Effector memory CD4-positive, alpha-beta T cell (primary cell): ENCODE measurements at places on chromosomes 5 and 9.

GRCh38 chr5:147918101-147918685 is 11.9 kb upstream of the C5orf46 start:
- no peak overlapping the region for H3K27ac ChIP-seq
- H3K36me3 ChIP-seq, result no peaks in the 10 kb centered on the region
- DNase-seq, result no peak
- no peak overlapping the region for H3K4me3 ChIP-seq
- H3K27me3 ChIP-seq, result no peaks in the 10 kb centered on the region

DNA sequence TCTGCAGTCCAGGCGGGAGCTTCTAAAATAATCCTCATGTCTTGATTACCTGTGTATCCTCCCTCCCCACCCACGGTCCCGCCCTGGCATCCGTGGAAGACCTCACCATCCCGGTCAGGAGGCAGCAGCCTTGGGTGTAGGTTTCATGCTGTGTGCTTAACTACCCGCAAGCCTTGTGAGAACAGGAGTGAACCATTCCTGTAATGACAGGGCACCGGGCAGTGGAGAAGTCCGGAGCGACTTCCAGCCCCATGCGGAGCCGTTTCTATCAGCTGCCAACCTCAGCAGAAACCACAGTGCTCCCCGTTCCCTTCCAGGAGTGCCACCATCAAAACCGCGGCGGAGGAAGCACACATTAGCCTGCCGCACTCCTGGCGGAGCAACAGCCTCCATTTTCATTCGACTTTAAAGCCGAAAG is 123.5 kb upstream of the LMX1B start:
- peaks cover 6% of the 10 kb centered on the region for H3K4me1 ChIP-seq
- no peak for DNase-seq
- H3K27me3 ChIP-seq, result no peaks in the 10 kb centered on the region
- peak overlapping the region; percentile 36 for H3K4me3 ChIP-seq
- no peaks in the 10 kb centered on the region for H3K36me3 ChIP-seq

- no peak overlapping the region for H3K4me3 ChIP-seq
- H3K4me1 ChIP-seq, result peaks cover 4% of the 10 kb centered on the region
- no peak overlapping the region for H3K27ac ChIP-seq
- no peak for DNase-seq
- H3K27me3 ChIP-seq, result no peaks in the 10 kb centered on the region
These were observed 1081.6 kb upstream of the ACO1 start for GRCh38 chr9:31302620-31303418.

GRCh38 chr5:27474047-27474309 is 435.6 kb upstream of the CDH9 start:
- H3K4me3 ChIP-seq, result no peak overlapping the region
- no peaks in the 10 kb centered on the region for H3K36me3 ChIP-seq
- no peaks in the 10 kb centered on the region for H3K27me3 ChIP-seq
- no peak for DNase-seq

- no peak for DNase-seq
- H3K36me3 ChIP-seq, result no peaks in the 10 kb centered on the region
- H3K27ac ChIP-seq, result no peak overlapping the region
- H3K4me3 ChIP-seq, result no peak overlapping the region
- H3K4me1 ChIP-seq, result peaks cover 12% of the 10 kb centered on the region
These were observed 1.5 kb upstream of the SEMA5A start for GRCh38 chr5:9547122-9547947.

DNA sequence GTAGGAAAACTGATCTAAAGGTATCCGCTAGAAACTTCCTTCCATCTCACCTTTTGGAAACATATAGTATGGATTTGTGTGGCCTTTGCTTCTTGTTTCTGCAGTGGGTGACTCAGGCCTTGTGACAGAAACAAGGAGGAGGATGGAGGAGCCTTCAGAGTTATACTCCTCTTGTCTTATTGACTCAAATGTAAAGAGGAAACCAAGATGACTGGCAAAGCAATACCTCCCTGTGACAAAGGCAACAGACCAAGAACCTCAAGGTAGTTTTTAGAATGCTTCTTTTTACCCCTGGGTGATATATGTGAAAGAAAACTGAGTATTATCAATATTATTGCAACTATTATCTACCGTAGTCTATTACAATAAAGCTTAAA is 123.3 kb upstream of the SLIT3 start:
- no peaks in the 10 kb centered on the region for H3K36me3 ChIP-seq
- no peaks in the 10 kb centered on the region for H3K4me1 ChIP-seq
- no peak for DNase-seq

DNA sequence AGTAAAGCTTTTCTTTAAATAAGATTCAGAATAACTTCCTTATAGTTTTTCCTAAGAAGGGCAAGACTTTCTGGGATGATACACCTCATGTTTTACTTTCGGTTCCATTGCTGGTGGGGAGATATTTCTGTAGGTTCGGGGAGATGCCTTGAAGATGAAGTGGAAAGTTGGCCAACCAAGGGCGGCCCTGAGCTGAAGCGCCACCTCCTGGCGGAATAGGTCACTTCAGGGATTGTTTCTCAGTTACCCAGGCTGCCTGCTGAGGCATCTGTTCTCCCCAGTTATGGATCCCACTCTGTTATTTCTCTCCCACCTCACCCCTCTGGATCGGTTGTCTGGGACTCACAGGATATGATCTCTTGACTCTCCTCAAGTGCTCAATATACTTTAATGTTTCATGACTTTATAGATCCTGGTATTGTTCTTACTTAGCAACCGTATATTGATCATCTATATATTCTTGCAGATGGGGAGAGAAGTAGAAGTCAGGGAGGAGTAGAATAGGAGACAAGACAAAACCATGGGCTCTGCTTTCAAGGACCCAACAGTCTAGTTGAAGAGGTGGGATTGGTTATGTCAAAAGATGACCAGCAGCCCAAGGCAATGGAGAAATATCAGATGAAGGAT is 23.4 kb downstream of the MEGF10 start:
- H3K27me3 ChIP-seq, result no peaks in the 10 kb centered on the region
- H3K4me3 ChIP-seq, result no peak overlapping the region
- DNase-seq, result peak; percentile 40
- H3K27ac ChIP-seq, result no peak overlapping the region

- H3K36me3 ChIP-seq, result no peaks in the 10 kb centered on the region
- no peaks in the 10 kb centered on the region for H3K27me3 ChIP-seq
- H3K4me3 ChIP-seq, result no peak overlapping the region
- no peak for DNase-seq
- no peak overlapping the region for H3K27ac ChIP-seq
These were observed 748.7 kb downstream of the TLE4 start for GRCh38 chr9:80320480-80320879.

GRCh38 chr5:143124593-143124992 is 278.9 kb downstream of the NR3C1 start:
- no peaks in the 10 kb centered on the region for H3K4me1 ChIP-seq
- H3K36me3 ChIP-seq, result no peaks in the 10 kb centered on the region
- no peak overlapping the region for H3K4me3 ChIP-seq
- DNase-seq, result no peak
- H3K27ac ChIP-seq, result no peak overlapping the region
- H3K27me3 ChIP-seq, result no peaks in the 10 kb centered on the region

- no peaks in the 10 kb centered on the region for H3K36me3 ChIP-seq
- H3K27me3 ChIP-seq, result no peaks in the 10 kb centered on the region
- no peak overlapping the region for H3K27ac ChIP-seq
- DNase-seq, result no peak
These were observed 18.1 kb downstream of the TNC start for GRCh38 chr9:115099901-115100300.

- no peak overlapping the region for H3K4me3 ChIP-seq
- H3K27me3 ChIP-seq, result no peaks in the 10 kb centered on the region
- no peaks in the 10 kb centered on the region for H3K4me1 ChIP-seq
These were observed 122.5 kb upstream of the RFX3 start for GRCh38 chr9:3648266-3648665.

- no peaks in the 10 kb centered on the region for H3K27me3 ChIP-seq
- H3K27ac ChIP-seq, result peak overlapping the region; percentile 95
- H3K4me1 ChIP-seq, result peaks cover 6% of the 10 kb centered on the region
- DNase-seq, result no peak
- peaks cover 2% of the 10 kb centered on the region for H3K36me3 ChIP-seq
These were observed 548 bp downstream of the CEP120 start for GRCh38 chr5:123422433-123423277.

GRCh38 chr9:107751567-107752210 is 262.1 kb upstream of the KLF4 start:
- H3K4me3 ChIP-seq, result no peak overlapping the region
- no peak for DNase-seq
- H3K4me1 ChIP-seq, result no peaks in the 10 kb centered on the region
- no peak overlapping the region for H3K27ac ChIP-seq
- H3K36me3 ChIP-seq, result no peaks in the 10 kb centered on the region

DNA sequence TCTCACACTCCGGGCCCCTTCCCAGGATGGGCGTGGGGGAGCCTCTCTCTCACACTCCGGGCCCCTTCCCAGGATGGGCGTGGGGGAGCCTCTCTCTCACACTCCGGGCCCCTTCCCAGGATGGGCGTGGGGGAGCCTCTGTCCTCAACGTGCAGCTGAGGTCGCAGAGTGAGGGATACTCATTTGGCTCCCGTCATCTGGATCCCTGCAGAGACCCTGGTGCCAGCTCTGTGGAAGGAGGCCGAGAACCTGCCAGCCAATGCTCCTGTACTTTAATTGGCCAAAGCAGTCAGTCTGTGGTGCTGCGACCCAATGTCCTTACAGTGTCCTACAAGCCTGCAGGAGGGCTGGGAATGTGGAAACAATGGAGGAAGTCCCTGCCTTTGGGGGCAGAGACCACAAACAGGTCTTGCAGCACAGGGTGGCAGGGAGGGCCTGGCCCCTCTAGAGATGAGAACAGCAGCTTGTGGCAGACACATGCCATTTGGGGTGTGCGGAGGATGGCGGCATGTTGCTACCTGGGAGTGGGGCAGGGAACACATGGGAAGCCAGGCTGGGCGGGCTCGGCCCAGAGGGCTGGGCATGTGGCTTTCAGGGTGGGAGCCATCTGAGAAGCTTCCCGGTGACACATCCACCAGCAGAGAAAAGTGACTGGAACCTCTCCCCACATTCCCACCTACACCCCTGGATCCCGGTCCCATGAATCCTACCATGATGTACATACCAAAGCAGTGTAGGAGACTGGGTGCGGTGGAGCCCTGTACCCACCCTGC is 13.6 kb upstream of the MRNIP start:
- peaks cover 42% of the 10 kb centered on the region for H3K36me3 ChIP-seq
- H3K4me1 ChIP-seq, result no peaks in the 10 kb centered on the region
- H3K4me3 ChIP-seq, result no peak overlapping the region
- H3K27ac ChIP-seq, result no peak overlapping the region
- no peak for DNase-seq

DNA sequence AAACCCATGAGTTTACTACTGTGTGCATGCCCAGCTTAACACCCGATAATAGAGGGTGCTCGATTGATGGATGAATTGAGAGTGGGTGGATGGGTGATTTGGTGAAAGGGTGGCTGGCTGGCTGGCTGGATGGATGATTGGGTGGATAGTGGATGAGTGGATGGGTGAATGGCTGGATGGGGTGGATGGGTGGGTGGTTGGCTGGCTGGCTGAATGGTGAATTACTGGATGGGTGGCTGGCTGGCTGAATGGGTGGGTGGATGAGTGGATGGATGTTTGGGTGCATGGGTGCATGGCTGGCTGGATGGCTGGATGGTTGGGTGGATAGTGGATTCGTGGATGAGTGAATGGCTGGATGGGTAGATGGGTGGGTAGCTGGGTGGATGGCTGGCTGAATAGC is 201.1 kb downstream of the IRX1 start:
- H3K4me1 ChIP-seq, result no peaks in the 10 kb centered on the region
- H3K36me3 ChIP-seq, result no peaks in the 10 kb centered on the region
- DNase-seq, result no peak
- H3K4me3 ChIP-seq, result no peak overlapping the region
- H3K27ac ChIP-seq, result no peak overlapping the region

- peaks cover 16% of the 10 kb centered on the region for H3K36me3 ChIP-seq
- no peaks in the 10 kb centered on the region for H3K4me1 ChIP-seq
- DNase-seq, result no peak
- no peaks in the 10 kb centered on the region for H3K27me3 ChIP-seq
- H3K4me3 ChIP-seq, result no peak overlapping the region
- H3K27ac ChIP-seq, result no peak overlapping the region
These were observed 58.4 kb downstream of the TEX10 start for GRCh38 chr9:100294341-100294740.

DNA sequence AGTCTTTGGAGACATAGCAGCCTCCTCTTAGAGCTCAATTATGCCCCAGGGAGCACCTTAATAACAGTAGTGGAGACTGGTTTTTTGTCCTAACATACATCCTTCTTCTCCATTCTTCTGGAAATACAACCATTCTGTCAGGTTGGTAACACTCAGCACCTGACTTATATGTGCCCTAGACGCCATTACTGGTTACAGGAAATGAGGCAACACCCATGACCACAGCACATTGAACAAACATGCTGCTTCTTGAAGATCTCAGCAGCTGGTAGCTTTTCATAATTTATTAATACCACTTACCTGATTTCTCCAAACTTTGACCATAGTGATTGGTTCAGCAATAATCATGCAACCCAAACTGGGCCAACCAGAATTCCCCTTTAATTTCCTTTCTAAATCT is 25.1 kb upstream of the TRPM3 start:
- no peaks in the 10 kb centered on the region for H3K36me3 ChIP-seq
- H3K27me3 ChIP-seq, result no peaks in the 10 kb centered on the region
- H3K27ac ChIP-seq, result no peak overlapping the region
- no peak overlapping the region for H3K4me3 ChIP-seq
- no peaks in the 10 kb centered on the region for H3K4me1 ChIP-seq

- no peak overlapping the region for H3K27ac ChIP-seq
- H3K27me3 ChIP-seq, result no peaks in the 10 kb centered on the region
- H3K4me1 ChIP-seq, result no peaks in the 10 kb centered on the region
- H3K4me3 ChIP-seq, result no peak overlapping the region
- DNase-seq, result no peak
- H3K36me3 ChIP-seq, result no peaks in the 10 kb centered on the region
These were observed 86.7 kb downstream of the BRINP1 start for GRCh38 chr9:119282476-119283077.

DNA sequence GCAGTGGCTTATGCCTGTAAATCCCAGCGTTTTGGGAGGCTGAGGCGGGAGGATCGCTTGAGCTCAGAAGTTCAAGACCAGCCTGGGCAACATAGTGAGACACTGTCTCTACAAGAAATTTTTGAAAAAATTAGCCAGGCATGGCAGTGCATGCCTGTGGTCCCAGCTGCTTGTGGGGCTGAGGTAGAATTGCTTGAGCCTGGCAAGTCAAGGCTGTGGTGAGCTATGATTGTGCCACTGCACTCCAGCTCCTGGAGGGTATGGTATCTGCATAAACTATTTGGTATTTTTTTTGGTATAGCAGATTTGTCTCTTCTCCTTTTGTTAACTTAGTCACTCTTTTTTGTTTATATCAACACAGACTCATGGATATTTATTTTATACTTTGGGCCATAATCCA is 61.5 kb upstream of the TEX48 start:
- H3K36me3 ChIP-seq, result no peaks in the 10 kb centered on the region
- no peak overlapping the region for H3K27ac ChIP-seq
- DNase-seq, result no peak
- no peaks in the 10 kb centered on the region for H3K4me1 ChIP-seq

- no peaks in the 10 kb centered on the region for H3K4me1 ChIP-seq
- no peaks in the 10 kb centered on the region for H3K27me3 ChIP-seq
- DNase-seq, result no peak
- no peaks in the 10 kb centered on the region for H3K36me3 ChIP-seq
- H3K4me3 ChIP-seq, result no peak overlapping the region
These were observed 292.7 kb downstream of the RAB3C start for GRCh38 chr5:58875599-58875998.

GRCh38 chr5:142626786-142627185 is 59.1 kb downstream of the FGF1 start:
- no peak overlapping the region for H3K27ac ChIP-seq
- no peaks in the 10 kb centered on the region for H3K36me3 ChIP-seq
- DNase-seq, result no peak
- H3K4me3 ChIP-seq, result no peak overlapping the region
